Activated T-cell treated with anti-CD3 and anti-CD28 coated beads for 1 hour (primary cell): ENCODE measurements at places on chromosomes 1 and 21.

- DNase-seq: no peak
These were observed 636.3 kb downstream of the LTN1 start for GRCh38 chr21:28356422-28356821.

DNA sequence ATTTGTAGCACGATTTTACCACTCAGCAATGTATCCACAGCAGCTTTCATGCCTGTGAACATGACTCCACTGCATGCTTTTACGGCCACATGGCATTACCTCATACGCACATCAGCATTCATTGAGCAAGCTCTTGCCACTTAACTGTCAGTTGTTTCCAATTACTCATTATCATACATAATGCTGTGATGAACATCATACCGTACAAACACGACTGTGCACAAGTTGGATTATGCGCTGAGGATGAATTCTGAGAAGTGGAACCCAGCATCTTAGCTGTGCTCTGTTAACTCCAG, 9.6 kb downstream of the UMODL1 start:
- no peak for DNase-seq

GRCh38 chr1:61247051-61247825, 164.9 kb downstream of the NFIA start:
- DNase-seq: no peak

DNA sequence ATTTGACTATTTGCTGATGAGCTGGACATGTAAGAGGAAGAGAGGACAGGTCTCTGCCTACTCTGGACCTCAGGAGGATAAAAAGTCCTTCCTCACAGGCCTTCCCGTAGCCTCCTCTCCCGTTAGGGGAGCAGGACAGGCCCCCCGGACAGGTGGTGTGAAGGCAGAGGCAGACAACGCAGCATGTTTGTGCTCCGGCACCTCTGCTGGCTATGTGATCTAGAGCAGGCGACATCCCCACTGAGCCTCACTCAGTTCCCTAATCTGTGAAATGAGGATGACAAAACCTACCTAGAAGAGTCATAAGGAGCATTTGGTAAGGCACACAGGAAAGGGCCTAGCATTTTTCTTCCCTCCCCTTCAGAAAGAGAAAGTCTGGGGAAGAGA, 34.8 kb downstream of the KIAA1614 start:
- no peak for DNase-seq

DNA sequence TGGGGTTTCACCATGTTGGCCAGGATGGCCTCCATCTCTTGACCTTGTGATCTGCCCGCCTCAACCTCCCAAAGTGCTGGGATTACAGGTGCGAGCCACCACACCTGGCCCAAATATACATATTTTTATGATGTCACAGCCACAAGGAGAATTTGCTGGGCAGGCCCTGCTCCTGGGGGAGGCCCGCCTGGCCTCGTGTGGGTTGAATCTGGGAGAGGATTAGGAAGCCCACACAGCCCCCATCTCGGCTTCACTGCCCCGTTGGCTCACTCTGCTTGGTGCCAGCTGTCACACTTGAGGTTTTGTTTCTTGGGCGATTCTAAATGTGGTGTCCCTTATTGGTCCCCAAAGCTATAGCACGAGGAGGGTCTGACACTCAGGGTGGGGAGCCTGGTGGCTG, 335.7 kb upstream of the AJAP1 start:
- DNase-seq: no peak

GRCh38 chr1:11951901-11952300, 17.4 kb downstream of the PLOD1 start:
- no peak for DNase-seq

DNA sequence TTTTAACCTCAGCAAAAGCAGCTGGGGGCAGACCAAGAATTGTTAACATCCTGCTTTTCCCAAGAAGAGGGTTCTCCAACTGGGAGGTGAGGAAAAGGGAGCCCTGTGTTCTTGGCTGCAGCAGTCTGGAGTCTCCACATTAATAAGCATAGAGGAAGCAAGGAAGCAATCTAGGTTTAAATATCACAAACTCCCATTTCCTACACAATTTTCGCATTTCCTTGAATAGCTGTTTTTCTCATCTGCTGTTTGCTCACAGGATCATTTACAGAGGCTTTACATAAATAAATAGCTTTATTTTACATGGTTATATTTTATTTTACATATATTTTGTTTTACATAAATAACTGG, 124.0 kb downstream of the TRIM33 start:
- DNase-seq: no peak

- DNase-seq: peak; percentile 62
These were observed 26.7 kb upstream of the RBM15 start for GRCh38 chr1:110312188-110313121.

DNA sequence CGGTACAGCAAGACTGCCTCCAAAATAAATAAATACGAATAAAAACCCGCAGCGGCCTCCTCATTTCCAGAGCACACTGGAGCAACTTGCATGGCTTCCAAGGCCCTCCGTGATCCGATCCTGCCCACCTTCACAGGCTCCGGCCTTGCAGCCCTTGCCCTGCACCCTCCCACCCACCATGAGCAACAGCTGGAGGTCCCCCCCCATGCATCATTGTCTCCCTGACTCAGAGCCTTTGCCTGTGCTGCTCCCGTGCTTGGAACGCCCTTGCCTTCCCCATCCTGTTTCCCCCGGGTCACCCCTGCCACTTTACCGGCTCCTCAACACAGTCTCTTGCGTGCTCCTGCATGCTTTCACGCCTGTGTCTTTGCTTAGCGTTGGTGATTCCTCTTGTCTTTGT, 71.0 kb upstream of the ANGPTL1 start:
- no peak for DNase-seq

DNA sequence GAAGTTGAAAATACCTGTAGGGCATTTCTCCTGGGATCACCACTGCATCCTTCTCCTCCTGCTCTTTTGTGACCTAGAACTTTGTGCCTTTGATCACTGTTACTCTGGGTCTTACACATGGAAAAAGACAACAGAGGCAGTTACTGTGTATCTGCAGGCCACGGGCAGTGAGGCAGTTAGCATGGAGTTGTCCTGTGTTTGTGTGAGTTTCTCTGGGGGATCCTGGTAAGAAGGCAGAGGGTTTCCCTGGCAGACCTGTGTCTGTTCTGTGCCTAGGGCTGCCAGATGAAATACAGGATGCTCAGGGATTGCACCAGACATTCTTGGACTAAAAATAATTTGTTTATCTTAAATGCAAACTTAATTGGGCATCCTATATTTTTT, 44.4 kb upstream of the SCCPDH start:
- no peak for DNase-seq

- DNase-seq: no peak
These were observed 84.8 kb upstream of the GNG12 start for GRCh38 chr1:67918067-67918466.

DNA sequence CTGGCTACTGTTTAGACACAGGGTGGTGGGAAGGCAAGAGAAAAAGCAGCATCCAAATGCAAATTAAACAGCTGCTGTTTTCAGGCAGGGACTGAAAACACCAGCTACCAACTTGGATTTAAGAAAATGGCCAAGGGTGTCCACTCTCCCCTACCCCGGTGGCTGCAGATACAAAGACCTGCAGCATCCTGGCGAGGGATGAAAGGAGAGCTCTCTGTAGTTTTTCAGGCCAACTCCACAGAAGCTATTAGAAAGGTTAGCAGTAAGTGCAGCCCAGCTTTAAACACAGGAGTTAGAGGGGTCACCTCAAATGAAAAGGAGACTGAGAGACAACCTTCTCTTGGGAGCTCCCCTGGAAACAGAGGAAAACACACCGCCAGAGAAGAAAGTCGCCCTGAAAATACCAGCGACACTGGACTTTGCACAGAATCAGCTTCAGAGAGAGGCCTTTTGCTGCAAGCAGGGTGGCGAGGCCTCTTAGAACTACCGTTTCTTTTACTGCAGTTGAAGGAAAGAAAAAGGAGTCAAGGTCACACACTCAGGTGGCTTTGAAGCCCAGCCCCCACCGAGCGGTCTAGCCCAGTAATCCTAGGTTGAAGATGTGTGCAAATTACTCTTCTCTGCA, 74.4 kb upstream of the TIAM1 start:
- no peak for DNase-seq

DNA sequence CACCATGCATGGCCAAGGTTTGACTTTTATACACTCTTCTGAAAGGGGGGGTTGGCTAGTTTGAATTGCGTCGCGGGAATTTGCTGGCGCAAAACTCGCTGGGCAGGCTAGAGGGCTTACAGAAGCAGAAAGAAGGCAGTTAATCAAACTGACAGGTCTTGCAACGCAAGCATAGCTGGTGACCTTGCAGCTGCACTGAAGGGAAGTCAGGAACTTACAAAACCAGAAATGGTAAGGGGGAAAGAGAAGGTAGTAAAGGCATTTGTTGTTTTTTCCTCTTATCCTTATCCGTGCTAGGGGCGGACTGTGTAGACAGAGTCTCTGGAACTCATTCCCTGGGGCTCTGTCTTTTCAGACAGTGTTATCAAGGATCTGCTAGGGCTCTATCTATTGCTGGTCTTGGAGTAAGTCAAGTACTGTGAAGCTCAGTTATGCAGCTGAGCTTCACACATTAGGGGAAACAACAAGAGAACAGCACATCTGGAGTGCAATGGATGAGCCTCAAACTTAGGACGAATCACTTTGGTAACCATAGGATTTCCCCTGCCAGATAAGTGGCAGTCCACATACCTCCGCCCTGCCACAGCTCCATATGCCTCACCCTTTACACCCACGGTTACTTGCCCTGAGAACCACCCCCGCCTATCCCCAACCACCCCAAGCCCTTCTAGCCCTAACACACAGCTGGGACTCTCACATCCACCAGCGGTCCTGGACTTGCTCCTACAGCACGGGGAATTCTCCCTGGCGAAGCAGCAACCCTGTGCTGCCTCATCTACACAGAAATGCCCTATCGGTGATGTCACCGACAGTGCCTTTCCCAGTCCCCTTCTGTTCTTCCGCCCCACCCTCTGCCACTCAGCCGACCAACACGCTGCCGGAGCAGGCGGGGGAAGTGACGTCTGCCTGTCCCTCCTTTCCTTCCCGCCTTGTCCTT, 251.4 kb downstream of the FAM72C start:
- no peak for DNase-seq

GRCh38 chr1:240394353-240394752, 217.6 kb downstream of the GREM2 start:
- no peak for DNase-seq

DNA sequence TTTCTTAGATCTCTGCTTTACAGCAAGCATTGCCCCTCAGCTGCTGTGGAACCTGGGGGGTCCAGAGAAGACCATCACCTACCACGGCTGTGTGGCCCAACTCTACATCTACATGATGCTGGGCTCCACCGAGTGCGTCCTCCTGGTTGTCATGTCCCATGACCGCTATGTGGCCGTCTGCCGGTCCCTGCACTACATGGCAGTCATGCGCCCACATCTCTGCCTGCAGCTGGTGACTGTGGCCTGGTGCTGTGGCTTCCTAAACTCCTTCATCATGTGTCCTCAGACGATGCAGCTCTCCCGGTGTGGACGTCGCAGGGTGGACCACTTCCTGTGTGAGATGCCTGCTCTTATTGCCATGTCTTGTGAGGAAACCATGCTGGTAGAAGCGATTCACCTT, 33.4 kb upstream of the OR2B11 start:
- DNase-seq: no peak

DNA sequence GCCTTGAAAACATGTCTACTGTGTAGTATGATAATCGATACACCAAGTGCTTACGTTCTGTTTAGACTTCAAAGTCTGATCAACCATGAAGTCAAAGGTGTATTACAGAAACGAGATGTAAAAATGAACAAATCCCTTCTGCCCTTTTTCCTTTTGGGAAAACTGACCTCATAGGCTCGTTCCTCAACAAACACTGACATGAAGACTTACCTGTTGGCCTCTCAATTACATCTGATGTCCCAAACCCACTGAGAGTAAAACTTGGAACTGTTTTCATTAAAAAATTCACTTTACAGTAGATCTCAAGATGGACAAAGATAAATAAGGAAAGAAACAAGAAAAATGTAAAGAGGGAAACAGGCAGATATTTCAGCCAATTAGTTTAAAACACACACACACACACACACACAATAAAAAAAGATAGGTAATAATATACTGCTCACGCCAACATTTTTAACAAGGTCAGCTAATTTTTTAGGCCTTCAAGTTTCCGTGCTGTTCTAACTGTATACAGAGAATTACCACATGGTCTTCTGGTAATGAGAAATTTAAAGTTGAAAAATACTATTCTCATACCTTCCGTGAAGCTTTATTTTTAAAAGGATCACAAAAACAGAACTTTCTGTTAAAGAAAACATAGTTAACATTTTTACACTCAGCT, 2.1 kb downstream of the HMGN1 start:
- no peak for DNase-seq

DNA sequence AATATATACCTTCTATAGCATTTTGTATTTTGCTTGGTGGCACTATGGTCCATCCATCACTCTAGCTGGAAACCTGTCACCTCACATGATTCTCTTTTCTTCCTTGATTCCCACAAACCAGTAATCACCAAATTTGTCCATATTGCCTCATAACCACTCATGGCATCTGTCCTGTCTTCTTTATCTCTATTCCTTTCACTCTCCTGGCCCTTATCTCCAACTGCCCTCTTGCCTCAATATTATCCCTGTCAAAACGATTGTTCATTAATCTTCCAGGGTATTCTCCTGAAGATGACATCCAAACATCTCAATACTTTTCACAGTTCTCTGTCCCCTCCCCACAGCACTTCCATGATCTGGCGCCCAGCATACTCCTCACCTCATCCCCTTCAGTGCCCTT, 46.1 kb downstream of the WDR64 start:
- DNase-seq: no peak

- DNase-seq: no peak
These were observed 23.7 kb downstream of the NKAIN1 start for GRCh38 chr1:31216016-31216415.

GRCh38 chr21:43889069-43889468, 24.0 kb downstream of the AGPAT3 start:
- no peak for DNase-seq

DNA sequence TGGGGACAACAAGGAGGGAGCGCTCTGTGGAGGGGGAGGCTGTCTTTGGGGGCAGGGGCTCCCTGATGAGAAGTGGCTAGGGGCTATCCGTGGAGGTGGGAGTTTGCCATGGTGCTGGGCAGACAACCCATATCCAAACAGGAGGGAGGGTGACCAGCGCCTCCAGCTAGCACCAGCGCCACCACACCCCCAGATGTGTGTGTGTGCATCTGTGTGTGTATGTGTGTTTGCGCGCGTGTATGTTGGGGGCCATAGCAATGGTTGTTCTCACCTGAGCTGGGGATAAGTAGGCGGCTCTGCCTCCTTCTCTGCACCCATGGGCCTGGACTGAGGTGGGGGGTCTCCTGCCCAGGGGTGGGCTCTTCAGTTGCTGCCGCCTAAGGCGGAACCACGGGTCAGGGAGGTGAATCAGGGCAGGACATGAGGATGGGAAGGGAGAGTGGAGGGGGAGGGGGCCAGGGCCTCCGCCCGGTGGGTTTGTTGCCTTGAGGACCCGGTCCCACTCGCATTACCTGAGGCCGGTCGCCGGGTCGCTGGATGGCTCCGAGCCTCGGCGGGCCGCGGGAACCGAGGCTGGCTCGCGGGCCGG, 345 bp downstream of the HPCAL4 start:
- no peak for DNase-seq

- no peak for DNase-seq
These were observed 367.3 kb downstream of the PTPRU start for GRCh38 chr1:29603622-29604021.

DNA sequence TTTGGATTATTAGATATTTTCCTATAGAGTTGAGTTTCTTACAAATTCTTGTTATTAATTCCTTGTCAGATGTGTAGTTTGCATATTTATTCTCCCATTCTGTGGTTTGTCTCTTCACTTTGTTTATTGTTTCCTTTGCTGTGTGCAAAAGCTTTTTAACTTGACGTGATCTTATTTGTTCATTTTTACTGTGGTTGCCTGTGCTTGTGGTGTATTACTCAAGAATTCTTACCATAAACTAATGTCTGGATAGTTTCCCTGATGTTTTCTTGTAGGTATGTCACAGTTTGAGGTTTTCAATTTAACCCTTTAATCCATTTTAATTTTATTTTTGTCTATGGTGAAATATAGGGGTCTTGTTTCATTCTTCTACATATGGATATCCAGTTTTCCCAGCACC, 72.1 kb upstream of the LHX8 start:
- DNase-seq: no peak
